ENCODE measurements at places on chromosomes 4 and X.
A peak's percentile ranks its signal among the peaks of the same experiment; 100 is the strongest.

- no peak for DNase-seq
Measured at GRCh38 chr4:123866796-123867195, 470.2 kb downstream of the SPRY1 start.

DNA sequence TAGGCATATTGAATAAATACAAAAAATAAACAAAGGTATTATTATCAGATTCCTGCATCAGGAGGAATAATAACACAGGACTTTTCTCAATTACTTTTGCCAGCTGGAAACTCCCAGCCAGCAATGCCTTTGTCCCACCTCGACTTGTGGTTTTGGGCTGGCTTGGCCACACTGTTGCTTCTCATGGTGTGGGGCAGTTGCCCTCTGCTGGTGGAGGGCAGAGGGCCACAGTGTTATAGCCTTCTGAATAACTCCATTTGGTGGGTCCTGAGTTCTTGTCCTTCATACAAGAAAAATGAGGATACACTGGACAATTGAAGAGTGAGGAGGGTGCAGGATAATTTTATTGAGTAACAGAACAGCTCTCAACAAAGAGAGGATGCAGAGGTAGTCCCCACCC lies 1206.0 kb upstream of the ADGRL3 start:
- no peak for DNase-seq

DNA sequence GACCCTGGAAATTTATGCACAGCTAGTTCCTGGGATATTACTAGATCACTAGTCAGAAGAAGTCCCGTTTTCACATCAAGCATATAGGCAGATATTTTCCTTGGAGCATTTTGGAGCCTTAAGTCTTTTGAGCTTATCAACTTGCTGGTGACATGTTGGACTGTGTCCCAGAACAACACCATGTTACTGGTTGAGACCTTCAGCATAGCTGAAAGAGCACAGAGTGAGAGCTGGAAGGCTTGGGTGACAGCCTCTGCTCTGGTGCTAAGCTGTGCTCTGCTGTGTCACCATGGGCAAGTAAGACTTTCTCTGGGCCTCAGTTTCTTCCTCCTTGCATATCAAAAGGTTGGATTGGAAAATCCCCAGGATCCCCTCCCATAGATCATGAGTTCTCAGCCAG lies 116.6 kb upstream of the FRMPD4 start:
- DNase-seq: no peak

DNA sequence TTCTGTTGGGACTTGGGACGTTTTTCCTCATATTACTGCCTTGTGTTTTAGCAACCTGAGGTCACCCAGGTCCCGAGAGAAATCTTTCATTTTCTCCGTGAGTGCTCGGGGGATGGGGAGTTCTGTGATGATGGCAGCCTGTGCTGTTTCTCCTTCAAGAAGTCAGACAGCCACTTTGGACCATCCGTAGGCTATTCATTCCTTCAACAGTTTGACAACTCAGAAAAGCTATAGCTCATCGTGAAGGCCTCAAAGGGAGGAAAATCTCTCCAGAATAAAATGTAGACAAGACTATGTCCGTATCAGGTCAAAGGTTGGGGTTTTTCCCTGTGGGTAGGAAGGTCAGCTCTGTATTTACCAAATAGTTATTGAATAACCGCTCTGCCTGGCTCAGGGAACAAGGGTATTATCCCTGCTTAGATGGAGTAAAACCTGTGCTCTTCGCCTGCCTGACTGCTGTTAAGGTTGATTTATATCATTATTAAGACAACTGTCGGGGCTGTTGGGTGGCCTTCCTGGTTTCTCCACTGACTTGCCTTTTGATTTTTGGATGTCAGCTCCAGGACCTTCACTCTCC lies 36.6 kb downstream of the FAM114A1 start:
- no peak for DNase-seq

- DNase-seq: no peak
Measured at GRCh38 chr4:128379860-128380259, 92.2 kb upstream of the PGRMC2 start.

GRCh38 chrX:134452596-134452995 lies 7.4 kb upstream of the HPRT1 start:
- no peak for DNase-seq

DNA sequence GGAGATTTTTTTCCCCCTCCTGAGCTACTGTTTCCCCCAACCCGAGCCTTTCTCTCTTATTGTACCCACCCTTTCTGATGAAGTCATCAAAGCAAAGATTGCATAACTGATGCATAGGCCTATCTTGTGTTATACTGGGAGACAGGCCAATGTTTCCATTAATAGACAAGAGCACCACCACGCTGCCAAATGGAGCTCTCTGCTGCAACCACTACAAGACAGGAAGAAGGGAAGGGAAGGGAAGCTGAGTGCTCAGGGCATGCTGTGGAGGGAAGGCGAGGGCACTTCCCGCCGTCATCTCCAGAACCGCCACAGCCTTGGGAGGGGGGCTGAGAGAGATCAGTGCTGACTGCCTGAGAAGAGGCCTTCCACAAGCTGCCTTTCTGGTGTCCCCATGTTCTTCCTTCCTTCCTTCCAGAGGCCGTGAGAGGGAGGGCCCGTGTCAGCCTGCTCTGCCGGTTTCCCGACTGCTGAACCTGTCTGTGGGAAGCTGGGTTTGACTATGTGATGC lies 75.0 kb downstream of the MGST2 start:
- no peak for DNase-seq

- no peak for DNase-seq
Measured at GRCh38 chrX:113260474-113260873, 419.8 kb upstream of the AMOT start.

- peak; percentile 55 for DNase-seq
Measured at GRCh38 chr4:56757821-56758411, 63.6 kb downstream of the SPINK2 start.

- no peak for DNase-seq
Measured at GRCh38 chr4:42906891-42907759, 14.6 kb downstream of the GRXCR1 start.

- DNase-seq: no peak
Measured at GRCh38 chrX:155954793-155955192, 42.7 kb upstream of the IL9R start.

DNA sequence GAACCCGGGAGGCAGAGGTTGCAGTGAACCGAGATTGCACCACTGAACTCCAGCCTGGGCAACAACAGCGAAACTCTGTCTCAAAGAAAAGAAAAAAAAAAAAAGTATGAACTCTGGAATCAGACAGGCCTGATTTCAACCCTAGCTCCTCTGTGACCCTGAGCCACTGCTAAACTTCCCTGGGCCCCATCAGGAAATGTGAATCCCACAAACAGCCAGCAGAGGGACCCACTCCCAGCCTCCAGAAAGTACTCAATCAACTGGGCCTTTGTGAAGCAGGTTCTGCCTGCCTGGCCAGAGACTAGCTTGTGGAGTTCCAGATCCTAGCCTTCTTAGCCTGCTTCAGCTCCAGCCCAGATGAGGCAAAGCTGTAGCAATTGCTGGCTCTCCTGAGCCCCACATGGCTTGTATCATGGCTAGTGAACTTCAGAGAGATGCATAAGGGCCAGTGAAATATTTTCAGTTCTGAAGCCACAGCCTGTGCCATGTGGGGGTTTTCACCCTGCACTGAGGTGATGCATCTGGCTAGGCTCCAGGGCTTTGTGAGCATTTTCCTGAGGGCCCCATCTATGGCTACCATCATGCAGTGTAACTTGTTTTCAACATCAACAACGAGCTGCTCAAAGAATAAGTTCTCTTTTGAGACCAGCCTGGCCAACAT lies 7.2 kb upstream of the IDS start:
- DNase-seq: no peak

DNA sequence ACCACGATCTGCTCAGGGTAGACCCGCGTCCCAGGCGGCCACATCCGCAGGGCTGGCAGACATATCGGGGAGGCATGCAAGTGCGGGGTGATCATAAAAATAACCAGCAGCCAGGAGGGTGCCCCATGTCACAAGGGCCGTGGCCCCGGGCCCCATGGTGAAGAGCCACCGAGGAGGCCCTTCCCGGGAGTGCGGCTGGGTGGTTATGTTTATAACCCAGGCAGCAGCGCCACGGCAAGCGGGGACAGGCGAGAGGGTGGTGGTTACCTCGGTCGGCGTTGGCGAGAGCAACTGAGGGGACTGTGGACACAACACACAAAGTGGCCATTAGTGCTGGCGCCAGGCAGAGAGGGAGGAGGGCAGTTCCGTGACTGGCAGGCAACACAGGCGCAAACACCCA lies 92.7 kb upstream of the AFAP1 start:
- DNase-seq: no peak

DNA sequence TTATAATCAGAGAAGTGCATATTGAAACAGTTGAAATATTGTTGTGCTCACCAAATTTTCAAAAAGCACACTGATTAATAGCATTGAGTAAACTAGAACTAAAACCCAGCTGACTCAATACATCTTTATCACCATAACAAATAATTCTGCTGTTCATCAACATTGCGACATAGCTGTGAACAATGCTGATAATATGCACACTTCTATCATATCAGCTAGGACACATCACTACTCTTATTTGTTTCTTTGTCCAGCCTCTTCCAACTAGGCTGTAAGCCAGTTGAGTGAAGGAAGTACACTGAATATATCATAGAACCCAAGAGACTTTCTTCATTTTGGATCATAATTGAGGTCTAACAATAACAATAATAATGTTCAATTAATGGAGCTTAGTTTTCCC lies 349.7 kb downstream of the IQCM start:
- DNase-seq: no peak

GRCh38 chr4:176953021-176953420 lies 160.3 kb upstream of the VEGFC start:
- DNase-seq: no peak

- no peak for DNase-seq
Measured at GRCh38 chr4:61094854-61095598, 105.1 kb upstream of the ADGRL3 start.

DNA sequence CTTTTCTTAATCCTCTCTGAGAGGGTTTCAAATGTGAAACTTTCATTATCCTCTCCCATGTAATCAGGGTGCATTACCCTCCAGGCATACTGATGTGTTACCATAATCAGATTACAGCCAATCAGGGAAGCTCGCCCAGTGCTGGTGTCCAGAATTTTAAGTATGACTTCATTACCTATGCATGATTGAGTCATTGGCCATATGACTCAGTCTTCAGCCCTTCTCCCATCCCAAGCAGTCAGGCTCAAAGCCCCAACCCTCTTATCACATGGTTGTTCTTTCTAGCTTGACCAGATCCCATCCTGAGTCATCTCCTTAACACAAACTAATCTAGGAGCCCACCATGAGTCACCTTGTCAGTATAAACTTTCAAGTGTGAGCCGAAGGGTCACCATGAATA lies 1668.1 kb upstream of the AGA start:
- no peak for DNase-seq

DNA sequence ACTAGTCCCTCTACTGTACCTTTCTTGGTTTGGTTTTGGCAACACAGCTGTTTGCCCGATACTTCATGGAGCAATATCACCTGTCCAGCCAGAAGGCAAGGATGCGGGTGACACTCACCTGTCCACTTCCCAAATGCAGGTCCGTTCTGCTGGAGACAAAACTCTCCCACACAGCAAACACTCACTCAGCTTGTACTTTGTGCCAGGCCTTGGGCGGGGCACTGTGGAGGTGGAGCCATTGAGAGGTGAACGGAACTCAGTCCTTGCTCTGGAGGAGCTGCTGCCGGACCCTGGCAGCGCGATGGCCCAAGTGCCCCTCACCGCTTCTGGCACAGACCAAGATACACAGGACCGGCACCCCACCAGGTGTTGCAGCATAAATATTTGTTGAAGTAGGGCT lies 15.3 kb upstream of the HMGB3 start:
- DNase-seq: no peak

DNA sequence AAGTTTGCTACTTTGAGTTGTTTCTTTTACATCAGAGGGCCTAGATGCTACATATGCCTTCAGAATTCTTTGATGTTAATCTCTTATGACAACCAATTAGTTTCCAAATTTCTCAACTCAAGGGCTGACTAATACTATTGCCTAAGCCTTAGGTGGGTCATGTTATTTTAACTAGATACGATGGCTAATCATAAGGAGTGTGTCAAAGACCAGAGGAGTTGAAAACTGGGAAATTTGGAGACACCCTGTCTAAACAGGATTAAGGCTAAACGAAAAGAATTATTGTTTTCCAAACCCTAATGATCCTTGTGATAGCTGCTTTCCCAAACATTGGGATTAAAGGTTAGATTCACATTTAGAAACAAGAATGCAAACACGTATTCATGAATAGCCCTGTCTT lies 228.5 kb downstream of the PCDH7 start:
- no peak for DNase-seq

GRCh38 chr4:77959566-77960338 lies 97.1 kb downstream of the MRPL1 start:
- DNase-seq: no peak

DNA sequence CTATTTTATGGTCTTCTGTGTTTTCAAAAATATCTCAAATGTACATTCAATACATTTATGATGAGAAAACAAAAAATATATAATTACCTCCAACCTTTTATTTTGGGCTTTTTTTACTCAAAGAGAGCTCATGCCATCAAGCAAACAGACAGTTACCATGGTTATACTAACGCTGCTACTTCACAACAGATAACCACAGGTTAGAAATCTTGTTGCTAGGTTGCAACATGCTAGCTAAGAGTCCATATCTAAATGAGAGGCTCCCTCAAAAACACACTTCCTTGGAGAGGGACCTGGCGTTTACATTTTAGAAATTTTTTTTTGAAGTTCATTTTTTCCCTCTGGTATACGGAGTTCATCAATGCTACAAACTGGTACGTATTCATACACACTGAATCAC lies 44.3 kb downstream of the TBC1D9 start:
- DNase-seq: no peak

DNA sequence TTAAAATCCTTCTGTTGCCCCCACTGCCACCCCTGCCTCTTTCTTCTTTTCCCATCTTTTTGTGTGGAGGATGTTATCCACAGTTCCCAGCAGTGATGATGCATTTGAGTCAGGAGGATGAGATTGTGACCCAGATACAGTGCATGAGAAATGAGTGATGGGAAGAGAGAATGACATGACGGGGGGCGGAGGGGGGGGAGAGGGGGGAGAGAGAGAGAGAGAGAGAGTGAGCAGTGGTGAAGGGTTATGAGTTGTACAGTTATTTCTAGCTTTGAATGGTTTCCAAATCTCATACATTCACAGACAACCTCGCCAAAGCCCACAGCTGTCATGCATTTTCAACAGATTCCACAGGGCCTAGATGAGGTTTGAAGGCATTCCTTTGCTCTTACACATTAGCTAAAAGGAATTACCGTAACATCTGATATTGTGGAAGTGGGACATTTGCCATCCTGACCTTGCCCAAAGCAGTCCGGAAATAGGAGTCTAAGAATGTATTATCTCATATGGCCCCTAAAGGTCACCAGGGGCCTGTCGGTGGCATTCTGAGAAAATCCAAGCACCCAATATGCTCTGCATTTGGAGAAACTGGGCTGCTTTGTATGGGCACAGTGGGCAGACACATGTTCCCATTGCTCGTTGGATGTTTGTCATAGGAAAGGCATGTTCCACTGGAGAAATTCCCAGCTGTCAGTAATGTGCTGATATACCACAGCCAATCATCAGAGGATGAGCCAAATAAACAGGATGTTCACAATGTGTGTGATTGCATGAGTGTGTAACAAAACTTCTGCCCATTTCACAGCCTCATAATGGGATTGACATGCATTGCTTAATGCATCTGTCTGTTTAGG lies 435.8 kb downstream of the SPRY1 start:
- DNase-seq: no peak

- DNase-seq: no peak
Measured at GRCh38 chrX:96689991-96690390, 5.3 kb downstream of the DIAPH2 start.
